Left ventricle myocardium superior (tissue), 1 donor: ENCODE measurements at places on chromosomes 11 and 22.

DNA sequence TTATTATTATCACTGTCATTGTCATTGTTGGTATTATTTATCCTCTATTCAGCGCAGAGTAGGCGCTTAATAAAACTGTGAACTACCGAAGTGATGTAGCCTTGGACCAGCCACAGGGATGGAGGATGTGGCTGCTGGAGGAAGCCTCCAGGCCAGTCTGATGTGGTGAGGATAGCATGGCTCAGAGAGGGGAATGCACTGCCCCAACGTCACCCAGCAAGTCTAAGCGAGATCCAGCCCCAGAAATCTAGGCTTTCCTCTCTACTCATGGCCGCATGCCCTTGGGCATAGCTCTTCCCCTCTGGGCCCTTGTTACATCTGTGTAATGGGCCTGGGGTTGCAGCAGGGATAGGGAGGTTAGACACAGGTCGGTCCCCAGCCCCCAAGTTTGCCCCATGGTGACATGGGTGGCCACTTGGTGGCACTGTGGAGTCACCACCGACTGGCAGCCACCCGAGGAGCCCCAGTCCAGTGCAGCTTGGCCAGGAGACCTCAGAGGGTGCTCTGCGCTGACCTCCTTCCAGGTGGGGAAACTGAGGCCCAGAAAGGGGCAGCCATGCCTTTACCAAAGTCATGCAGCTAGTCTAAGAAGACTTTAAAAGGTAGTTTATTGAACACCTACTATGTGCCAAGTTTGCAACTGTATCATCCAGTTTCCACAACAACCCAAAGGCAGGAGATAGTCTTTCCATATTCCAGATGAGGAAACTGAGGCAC, 395.7 kb downstream of the MN1 start:
- DNase-seq, result peak; percentile 76

DNA sequence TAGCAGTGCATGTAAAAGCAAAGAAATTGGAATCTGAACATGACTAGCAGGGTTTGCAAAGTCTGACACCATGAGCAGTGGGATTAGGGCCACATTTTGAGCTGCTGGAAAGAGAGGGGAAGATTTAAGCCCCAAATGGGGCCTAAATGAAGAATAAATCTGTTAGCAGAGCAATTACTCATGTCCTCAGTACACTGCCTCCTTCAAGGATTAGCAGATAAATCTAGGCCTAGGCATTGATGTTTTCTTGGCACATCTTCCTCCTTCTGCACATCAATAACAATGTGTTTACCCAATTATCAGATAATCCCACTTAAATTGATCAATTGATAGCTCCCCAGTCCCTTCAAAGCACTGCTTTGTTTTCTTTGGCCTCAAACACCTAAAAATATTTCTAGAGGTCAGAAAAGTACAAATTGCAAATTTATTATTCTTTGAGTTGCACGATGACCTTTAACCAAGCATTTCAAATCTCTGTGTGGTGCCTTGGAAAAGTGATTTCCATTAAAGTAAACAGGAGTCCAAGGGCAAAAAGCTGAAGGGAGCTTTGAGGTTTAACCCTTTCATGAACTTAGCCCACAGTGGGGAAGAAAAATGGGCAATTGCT, 514.7 kb upstream of the CHORDC1 start:
- DNase-seq, result no peak

GRCh38 chr11:124887667-124888013, 10.0 kb downstream of the ROBO4 start:
- DNase-seq, result no peak

- no peak for DNase-seq
Measured at GRCh38 chr11:41486424-41486823, 27.0 kb upstream of the LRRC4C start.

DNA sequence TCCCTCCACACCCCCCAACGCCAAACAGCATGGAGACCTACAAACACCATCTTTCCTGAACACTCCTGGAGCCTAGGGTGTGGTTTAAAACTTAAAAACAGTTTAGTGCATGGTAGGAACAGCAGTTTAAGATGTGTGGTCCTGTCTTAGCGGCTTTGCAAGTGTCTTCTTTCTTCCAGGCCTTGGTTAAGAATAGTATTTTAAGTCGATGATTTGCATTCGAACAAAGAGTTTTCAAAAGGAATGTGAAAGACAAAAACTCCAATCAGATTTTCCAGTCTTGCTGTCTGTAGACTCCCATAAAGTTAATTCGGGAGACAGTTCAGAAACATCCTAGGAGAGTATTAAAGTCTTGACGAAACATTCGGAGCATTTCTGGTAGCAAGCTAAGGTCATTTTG, 3.7 kb downstream of the FGF4 start:
- no peak for DNase-seq

DNA sequence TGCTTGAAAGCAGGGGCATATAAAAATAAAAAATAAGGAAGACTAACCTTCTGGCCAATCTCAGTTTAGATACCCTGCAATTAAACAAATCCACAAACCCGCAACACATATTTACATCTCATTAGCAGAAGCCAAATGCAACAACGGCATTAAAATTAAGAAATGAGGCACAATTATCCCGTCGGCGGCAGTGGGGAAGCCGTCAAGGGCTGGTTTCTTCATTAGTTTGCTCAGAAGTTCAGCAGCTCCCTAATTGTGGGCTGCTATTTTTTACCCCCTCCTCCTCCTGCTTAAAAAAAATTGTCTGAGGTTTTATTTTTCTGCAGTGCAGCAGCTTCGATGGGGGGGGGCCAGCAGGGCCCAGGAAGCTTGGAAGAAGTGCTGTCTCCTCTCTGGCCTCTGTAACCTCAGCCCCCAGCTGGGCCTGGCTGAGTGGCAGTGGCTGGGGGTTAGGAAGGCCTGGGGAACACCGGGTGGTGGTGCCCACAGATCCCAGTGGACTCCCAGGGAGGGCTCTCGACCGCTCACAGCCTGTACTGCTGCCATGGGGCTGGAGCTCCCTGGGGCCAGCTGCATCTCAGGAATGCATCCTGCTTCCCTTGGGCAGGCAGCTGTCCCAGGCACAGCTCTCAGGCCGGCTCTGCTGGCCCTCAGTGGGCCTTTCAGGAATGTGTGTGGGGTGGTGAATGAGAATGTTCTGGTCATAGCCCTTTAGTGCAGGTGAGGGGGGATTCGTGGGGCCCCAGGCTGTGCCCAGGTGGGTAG, 148.7 kb upstream of the B3GAT1 start:
- DNase-seq, result no peak

DNA sequence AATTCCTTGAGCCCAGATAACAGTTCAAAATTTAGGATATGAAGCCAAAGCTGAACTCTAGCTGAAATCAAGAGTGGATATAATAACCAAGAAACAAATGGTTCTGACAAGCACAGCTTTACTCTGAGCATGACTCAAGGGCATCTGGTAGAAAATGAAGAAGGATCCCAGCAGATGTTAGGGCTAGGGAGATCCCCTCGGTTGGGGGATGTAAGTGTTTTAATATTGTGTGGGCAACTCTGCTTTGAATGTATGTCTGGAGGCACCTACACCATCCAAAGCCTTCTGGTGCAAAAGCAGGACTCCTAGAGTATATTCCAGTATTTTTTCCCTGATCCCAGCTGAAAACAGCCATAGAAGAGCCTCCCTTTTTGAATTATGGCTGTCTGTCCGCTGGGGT, 61.7 kb downstream of the FLI1 start:
- no peak for DNase-seq

- no peak for DNase-seq
Measured at GRCh38 chr11:20762116-20762844, 92.9 kb downstream of the NELL1 start.

DNA sequence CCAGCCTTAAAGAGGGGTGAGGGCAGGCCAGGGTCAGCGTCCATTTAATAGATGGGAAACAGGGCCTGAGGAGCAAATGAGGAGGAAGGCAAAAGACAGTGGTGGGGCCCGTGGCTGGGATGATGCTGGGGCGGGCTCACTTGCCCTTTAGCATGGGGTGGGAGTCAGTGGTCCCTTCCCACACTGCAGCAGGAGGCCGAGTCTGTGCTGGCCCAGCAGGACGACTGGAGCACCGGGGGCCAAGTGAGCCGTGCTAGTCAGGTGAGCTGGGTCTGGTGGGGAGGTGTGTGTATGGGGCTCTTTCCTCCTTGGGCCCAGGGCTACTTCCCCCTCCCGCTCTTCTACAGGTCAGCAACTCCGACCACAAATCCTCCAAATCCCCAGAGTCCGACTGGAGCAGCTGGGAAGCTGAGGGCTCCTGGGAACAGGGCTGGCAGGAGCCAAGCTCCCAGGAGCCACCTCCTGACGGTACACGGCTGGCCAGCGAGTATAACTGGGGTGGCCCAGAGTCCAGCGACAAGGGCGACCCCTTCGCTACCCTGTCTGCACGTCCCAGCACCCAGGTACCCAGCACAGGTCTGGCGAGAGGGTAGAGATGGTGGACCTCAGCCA, 12.8 kb downstream of the SCYL1 start:
- peak; percentile 34 for DNase-seq

DNA sequence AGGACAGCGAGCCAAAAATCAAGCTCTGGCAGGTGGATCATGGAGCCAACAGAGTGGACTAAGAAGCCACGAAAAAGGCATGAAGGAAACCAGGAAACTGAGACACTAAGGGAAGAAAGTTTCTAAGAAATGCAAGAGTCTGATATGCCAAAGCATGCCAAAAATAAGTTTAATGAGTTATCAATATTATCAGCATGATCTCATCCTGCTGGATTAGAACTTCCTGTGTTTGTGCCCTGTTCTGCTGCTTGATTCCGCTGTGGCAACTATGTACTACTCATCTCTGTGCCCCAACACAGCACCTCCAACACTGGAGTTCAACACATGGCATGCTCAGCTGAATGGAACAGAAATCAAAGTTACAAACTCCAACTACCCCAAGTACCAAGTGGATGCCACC, 10.8 kb downstream of the SNX19 start:
- DNase-seq, result no peak

GRCh38 chr11:110376711-110377324, 52.9 kb upstream of the FDX1 start:
- peak; percentile 64 for DNase-seq

DNA sequence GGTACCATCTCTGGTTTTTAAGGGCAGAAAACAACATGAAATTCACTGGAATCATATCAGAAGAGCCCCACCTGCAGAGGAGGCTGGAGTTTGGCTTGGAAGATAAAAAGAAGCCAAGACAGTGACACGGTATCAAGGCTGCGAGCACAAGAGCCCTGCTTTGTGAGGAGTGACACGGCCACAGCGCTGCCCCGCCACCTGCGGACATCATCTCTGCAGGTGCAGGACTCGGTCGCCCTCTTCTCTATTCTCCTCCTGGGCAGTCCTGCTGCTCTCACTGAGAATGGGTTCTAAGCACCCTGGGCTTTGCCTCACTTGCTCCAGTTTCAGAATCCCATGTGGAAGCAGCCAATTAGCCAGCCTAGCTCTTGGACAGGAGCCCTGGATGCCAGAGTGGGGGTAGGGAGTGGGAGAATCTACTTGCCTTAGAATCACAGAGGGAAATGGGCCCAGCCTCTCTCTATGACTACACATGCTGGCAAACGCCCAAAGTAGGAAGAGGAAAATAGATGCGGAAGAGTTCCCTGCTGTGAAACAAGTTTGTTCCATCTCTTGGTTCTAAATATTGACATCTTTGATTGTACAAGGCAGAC, 17.1 kb downstream of the APOL4 start:
- DNase-seq, result no peak
